ENCODE measurements at places on chromosomes 12 and 14. TPM values are rescaled to one million over a fixed set of nuclear protein-coding genes. Genes with fewer than 3 reads are reported as not detected.
A peak's percentile ranks its signal among the peaks of the same experiment; 100 is the strongest.

DNA sequence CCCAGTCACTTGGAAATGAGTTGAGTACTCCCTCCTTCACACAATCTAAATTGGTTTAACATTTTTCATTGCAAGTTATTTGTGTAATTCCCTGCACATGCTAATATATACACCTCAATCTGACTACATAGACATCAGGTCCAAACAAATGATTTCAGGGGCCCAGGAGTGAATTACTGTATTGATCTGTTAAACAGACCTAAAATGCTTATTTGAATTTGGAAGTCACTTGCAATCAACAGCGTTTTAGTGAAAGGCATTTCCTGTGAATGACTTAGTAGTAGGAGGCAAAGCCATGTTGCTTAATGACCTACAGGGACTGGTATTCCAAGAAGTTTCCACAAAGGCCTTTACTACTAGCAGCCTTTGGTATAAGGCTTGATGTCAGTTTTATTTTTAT lies 22.6 kb upstream of the SLC15A5 start:
- no peak for DNase-seq

DNA sequence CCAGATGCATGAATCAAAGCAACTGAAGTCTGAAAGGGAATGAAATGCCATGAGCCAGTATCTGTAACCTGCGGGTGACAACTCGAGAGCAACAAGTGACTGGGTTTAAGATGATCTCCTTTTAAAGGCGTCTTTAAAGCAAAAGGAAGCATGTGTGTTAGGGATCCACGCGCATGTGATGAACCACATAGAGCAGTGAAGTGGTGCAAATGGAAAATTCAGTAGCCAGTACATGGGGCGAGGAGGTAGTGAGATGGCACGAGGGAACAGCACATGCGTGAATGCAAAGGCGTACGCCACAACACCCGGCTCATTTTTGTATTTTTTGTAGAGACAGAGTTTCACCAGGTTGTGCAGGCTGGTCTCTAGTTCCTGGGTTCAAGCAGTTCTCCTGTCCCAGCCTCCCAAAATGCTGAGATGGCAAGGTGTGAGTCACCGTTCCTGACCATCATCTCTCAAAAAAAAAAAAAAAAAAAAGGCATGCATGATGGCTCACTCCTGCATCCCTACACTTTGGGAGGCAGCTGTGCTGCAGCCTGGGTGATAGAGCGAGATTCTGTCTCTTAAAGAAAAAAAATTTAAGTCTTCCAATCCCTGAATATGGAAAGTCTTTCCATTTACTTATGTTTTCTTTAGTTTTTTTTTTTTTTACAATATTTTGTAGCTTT lies 24.6 kb upstream of the BCL7A start:
- DNase-seq = no peak

DNA sequence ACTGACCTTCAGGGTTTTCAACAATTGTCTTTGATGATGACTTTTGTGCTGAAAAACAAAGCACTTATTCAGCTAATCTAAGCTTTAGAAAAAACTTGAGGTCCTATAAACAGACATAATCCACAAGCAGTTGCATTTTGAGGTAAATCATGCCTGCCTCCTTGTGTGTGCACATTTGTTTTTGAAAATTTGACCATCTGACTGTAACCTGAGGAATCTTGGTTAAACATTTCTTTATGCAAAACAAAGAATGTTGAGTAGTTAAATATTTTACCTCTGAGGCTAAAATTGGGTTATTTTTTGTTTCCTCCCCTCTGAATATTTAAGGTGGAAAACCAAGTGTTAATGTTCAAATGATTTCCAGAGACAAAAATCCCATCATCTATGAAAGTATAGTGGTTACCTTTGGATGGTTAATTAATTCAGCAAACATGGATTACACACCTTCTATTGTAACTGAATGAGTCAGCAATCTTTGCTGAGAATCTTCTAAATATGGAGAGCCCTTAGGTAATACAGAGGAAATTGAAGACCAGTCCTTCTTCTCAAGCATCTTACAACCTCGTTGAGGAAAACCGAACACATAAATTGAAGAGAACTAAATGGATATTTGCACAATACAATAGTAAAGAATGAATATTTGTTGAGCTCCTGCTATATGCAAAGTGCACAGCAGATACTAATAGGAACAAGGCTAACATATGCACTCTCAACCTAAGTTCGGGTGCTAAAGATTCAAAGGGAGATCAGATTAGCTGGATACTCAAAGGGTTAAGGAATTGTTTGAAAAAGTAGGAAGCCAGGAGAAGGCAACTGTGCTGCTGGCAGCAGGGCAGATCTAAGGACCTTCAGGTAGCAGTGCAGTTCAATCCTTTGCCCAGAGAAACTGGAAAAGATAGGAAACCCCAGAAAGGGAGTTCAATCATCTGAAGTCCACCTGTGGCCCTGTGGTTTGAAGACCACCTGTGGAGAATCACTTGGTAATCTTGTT lies 115.2 kb downstream of the BMP4 start:
- DNase-seq = no peak

DNA sequence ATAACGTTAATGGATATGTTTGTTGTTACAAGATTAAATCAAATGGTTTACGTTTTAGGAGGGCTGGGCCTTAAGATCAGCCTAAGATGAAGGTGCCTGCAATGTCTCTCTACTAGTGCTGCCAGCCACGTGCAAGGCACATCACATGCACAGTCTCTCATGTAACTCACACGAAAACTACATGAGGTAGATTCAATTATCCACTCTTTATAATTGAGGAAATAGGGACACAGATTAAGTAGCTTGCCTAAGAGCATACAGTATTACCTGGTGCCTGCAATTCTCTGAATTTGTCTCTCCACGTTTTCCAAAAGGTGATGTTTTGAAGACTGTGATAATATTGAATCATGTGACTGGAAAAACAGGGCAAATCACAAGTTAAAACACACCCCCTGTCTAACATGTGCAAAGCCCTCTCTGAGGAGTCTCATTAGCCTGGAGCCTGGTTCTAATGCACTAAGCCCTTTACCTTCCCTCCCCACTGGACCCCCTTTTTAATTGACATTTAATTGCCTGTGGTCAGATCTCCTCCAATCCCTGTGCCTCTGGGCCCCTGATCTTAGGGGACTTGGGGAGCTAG lies 14.6 kb upstream of the ATP2A2 start:
- DNase-seq = no peak

GRCh38 chr14:59028476-59029202 lies 159.8 kb upstream of the DAAM1 start:
- peak; percentile 69 for DNase-seq

DNA sequence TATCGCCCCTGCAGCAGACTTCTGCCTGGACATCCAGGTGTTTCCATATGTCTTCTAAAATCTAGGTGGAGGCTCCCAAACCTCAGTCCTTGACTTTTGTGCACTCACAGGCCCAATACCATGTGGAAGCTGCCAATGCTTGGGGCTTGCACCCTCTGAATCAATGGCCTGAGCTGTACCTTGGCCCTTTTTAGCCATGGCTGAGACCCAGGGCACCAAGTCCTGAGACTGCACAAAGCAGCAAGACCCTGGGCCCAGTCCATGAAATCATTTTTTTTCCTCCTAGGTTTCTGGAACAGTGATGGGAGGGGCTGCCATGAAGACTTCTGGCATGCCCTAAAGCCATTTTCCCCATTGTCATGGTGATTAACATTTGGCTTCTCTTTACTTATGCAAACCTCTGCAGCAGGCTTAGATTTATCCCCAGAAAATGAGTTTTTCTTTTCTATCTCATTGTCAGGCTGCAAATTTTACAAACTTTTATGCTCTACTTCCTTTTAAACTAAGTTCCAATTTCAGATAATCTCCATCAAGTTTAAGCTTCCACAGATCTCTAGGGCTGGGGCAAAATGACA lies 1445.8 kb upstream of the FLRT2 start:
- no peak for DNase-seq

DNA sequence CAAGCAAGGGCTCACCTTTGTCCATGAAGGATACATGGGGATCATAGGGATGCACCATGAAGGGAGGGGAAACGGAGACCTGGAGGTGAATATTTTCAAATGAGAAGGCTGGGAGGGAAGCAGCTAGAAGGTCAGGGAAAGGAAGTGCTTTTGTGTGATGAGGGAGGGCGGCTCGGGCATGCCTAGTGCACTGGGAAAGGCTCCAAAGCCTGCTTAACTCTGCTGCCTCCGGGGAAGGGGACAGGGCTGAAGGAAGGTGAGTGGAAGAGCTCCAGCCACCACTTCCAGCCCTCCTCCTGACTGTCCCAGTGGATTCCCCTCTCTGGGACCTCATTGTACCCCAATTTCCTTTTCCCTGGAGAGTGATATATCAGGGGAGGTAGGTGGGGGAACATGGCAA lies 149.4 kb upstream of the PRMT8 start:
- peak; percentile 22 for DNase-seq

DNA sequence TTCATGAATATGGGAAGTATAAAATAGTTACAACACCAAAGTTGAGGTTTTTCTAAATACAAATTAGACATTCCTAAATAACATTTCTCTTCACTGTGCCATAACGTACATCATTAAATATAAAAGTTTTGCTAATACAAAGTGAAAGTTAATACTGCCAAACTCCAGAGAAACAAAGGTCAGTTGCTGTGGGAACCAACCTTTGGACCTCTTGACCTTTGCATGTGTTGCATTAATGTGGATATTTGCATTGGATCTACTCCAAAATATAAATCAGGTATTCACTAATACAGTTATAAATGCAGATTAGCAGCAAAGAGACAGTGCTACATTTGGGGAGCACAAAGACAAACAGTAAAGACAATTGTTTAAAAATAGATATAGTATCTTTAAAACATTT lies 366.0 kb upstream of the USP15 start:
- DNase-seq = no peak

The JPH4 gene
- polyA plus RNA-seq = 0.99 TPM

The IGF1 gene
- polyA plus RNA-seq = 31.3 TPM

The SLC2A14 gene
- 0.64 TPM for polyA plus RNA-seq

The IFI27L2 gene
- polyA plus RNA-seq = 29.9 TPM

The B4GALNT3 gene
- polyA plus RNA-seq = 5.0 TPM

The KRT6A gene
- not detected for polyA plus RNA-seq

The PLD4 gene
- 4.1 TPM for polyA plus RNA-seq
